GM12865 (cell line): ENCODE measurements at places on chromosomes 6 and 20.

DNA sequence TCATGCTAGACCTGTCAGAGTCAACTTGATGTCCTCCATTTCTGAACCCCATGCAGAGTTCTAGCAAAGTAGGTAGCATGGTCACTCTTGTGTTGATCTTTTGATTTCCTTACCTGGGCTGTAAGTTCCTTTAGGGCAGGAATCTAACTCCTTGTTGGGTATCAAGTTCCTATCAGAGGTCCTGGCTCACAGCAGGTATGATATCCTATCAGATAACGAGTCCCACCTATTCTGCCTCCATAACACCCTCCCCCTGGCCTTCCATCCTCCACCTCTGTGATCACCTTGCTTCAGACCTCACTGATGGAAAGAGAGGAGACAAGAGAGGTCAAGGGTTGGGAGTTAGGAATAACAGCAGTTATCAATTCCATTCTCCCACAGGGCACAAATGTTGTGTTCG lies 76.1 kb downstream of the CDC40 start:
- DNase-seq, result no peak

DNA sequence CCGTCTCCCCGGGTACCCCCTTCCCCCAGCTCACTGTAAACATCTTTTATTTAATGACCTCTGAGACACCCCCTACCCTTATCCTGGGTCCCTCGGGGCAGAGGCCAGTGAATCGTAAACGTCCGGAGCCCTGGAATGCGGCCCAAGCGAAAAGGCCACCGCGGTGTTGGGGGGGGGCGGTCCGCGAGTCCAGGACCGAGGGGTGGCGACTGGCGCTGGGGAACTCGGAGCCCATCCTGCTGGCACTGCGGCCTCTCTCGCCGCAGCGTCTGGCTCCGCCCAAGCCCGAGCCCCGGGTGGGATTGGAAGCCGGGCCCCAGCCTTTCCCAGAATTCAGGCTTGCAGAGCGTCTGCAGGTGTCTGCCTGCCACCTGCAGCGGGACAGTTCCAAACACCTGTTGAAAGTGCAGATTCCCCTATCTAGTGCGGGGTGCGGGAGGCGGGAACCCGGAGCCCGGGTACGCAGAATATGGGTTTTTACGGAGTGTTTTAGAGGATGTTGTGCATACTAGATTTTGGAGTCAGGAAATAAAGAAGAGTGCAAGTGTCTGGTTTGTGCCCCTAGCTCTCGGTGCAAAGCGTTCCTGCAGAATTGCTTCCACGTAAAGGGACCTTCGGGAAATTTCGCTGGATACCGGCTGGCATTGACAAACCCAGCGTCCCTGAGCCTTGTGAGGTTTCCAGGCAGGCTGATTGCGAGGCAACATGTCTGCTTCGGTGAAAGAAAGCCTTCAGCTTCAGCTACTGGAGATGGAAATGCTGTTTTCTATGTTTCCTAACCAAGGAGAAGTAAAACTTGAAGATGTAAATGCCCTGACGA lies 800 bp downstream of the RWDD2A start:
- DNase-seq, result peak; percentile 24

DNA sequence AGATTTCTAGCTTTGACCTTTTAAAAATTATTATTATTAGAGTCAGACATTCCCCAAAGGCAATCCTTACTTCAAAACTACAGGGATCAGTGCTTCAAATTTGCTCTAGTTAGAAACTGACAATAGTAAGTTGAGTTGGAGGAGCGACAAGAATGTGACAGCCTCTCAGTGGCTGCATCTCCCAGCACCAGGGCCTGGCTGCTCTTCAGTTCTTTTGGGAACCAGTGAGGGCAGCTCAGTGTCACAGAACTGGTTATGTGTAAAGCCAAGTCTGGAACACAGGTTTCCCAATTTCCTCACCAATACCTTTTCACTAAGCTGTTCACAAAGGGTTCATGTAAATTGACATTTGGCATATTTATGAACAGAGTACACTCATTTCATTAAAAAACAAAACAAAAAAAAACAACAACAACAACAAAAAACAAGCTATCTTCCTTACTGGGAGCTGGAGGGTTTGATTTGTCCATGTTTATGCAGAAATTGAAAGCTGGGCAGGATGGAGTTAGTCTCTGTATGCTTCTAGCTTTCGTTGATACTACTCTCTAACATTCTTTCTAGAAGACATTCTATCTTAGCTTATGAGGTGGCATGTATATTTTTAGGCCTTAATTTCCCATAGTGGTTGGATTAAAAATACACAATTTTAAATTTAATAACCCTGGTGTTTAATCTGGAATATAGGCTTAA lies 95.0 kb downstream of the SAMD5 start:
- no peak for DNase-seq

DNA sequence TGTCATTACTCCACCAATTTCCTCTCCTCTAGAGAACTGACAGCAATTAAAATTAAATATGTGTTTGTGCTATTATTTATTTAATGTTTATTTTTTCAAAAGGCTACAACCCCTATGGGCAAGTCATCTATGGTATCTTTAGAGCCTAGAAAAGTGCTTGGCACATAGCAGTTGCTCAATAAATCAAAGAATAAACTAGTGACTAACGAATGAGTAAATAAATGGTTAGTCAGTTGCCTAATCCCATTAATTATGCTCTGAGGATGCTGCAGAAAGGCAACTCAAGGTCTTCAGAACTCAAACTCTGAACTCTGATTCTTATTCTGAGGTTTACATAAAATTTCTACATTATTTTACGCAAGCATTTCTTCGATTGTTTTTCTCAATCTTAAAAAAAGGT lies 193.0 kb upstream of the TSHZ2 start:
- no peak for DNase-seq

- DNase-seq, result no peak
These were observed 36.1 kb upstream of the GTSF1L start for GRCh38 chr20:43762911-43763310.

GRCh38 chr6:54515013-54515412 lies 206.8 kb downstream of the TINAG start:
- no peak for DNase-seq

- DNase-seq, result no peak
These were observed 891 bp upstream of the POU3F2 start for GRCh38 chr6:98833307-98834059.

DNA sequence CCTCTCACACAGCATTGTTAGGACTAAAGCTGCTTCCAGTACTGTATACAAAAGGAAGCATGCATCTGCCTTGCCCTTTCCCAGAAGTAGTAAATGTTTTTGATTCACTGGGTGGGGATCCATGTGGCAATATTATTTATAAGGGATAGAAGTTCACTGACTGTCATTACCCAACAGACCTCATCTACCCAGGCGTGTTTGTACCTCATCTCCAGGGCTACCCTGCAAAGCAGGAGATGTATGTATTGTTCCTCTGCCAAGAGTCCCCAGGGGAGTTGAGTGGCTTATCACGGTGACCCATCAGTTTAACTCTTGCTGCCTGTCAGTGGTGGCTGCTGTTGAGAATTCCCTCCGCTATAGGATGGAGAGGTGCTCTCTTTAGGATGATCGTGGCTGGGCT lies 42.5 kb downstream of the SLC24A3 start:
- DNase-seq, result no peak

DNA sequence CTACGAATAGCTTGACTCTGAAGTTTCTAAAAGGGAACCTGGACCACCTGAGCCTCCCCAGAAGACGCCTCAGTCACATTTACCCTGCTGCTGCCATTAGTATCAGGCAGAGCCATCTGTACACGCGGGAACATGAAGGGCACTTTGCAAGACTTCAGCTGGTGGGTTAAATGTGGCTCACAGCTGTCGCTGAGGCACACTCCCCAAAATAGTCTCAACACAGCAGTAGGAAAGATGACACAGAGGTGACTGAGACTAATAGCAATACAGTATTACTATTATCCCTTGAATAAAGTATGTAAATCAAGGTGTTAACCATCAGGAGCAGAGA lies 29.0 kb downstream of the PSMB1 start:
- DNase-seq, result no peak

GRCh38 chr20:14732343-14732742 lies 394.9 kb upstream of the FLRT3 start:
- DNase-seq, result no peak

DNA sequence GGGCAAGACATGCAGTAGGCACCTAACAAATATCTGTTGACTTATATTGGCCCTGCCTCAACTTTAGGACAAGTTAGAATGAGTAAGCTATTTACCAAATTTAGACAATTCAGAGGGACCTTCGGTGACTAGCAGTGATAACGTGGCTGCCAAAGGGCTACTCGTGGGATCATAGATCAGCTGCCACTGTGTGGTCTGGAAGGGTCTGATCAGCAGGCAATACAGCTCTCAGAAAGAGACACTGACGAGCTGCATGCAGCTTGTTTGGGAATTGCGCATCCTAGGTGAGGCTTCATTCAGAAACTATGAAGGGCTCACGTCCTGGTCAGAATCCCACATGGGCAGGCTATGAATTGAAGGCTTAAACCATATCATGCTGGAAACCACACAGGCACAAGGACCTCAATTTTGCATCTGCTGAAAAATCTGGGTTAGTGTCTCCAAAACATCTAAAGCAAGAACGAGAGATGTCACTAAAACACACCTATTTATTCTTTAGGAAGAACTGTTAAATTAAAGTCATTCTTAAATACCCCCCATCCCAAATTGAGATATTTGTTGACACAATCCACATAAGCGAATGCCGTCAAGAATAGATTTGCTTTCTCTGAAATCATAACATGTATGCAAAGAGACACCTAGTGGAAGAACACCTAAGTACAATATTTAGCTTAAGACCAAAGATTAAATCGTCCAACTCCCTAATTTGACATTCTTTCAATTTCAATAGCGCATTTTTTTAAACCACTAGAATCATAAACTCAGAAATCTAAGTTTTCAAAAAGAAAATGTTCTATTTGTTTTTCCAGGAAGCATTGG lies 79.6 kb downstream of the IPCEF1 start:
- peak; percentile 65 for DNase-seq
